GM04503 (cell line): ENCODE measurements at places on chromosomes 7 and 10.

DNA sequence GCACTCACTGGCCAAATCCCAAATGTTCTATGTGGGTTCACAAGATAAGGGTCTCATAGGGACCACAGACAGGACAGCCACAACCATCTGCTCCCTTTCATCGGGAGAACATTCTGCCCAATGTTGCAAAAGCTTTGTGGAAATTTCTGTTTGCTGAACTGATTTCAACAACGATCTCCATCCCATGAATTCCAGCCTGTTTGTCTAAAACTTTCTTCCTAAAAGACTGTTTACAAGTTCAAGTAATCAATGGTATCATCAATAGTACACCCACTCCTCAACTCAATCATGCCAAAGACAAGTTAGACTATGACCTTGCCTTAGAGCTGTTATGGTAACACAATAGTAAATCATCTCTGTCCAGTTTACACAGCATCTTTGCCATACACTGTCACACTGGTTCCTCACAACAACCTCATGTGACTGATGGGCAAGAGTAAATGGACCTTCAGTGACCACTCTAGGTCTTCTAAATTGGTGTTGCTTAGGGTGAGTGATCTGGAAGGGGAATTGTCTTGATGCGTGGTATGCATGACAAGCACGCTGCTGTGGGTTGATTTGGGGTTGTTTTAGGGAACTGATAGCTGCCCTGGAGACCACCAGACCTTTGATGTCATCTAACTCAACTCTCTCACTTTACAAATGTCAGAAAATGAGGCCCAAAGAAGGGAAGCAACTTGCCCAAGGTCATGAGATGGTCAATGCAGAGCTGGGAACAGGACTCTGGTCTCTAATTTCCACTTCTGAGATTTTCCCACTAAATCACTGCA lies 95.1 kb downstream of the PPP1R3C start:
- DNase-seq, result no peak

GRCh38 chr7:122902751-122903495 lies 16.7 kb upstream of the CADPS2 start:
- no peak for DNase-seq

DNA sequence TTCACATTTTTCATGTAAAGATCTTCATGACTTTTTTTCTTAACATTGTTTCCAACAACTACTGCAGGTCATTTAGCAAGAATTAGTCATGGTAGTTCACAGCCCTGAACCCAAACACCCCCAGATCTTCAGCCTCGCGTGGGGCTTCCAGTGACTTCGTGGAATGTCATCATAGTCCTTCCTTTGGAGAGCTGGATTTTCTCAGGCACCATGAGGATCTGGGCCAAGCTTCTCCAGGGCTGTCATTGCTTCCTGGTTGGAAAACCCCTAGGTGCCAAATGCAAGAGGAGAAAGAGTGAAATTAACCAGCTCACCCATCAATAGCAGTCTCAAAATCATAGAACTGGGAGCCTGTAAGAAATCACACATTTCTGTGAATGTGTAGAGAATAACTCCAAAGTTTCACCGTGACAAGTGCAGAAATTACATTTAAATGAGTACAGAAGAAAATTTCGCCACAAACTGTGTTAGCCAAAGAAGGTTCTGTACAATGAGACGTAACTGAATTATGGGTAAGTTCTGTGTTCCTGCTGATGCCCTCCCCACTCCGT lies 175.4 kb downstream of the CELF2 start:
- no peak for DNase-seq

- no peak for DNase-seq
Observed at GRCh38 chr10:35007858-35008301, 82.3 kb downstream of the CUL2 start.

GRCh38 chr10:80896076-80896475 lies 358.4 kb downstream of the SH2D4B start:
- DNase-seq, result no peak

DNA sequence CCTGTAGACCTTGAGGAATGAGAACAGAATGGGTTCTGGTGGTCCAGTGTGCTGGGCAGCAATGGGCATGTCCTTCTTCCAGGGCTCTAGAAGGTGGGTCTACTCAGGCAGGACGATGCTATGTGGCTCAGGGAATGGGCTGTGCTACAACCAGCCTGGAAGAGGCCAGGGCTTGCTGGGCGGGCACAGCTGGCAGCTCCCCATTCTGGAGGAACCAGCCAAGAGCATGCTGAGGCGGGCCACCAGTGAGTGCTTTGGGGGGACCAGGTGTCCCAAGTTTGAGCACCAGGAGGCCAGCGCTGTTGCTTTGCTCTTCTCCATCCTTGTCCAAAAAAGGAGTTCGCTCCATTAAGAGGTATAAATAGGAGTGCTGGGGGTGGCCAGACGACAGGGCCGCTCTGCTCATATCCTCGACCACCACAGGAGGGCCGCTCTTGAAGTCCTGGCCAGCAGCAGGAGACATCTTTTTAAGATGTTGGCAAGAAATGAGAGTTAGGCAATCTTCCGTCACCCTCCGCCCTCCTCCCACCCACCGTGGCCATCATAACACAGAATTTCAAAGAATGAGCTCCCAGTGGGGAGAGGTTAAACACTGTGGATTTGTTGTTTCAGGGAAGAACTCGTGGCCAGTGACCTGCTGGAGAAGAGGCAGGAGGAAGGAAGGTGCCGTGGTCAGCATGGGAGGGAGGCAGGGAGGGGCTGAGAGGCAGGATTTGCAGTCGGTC lies 141.3 kb downstream of the GRK5 start:
- DNase-seq, result no peak

DNA sequence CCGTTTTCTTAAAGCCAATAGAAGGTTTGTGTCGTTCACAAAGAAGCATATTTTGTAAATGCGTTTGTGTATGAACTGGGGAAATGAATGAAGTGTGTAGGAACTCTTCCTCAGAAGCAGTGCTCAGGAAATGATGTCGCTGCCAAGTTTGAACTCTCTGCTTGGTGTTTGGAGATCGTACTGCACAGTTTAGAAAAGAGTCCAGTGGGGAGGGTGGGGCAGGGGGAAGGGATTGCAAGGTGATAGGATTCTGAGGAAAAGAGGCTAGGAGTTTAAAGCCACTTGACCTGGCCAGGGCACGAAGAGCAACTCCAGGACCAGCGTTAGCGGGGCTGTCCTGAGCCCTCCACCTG lies 122.2 kb downstream of the CUBN start:
- no peak for DNase-seq

- DNase-seq, result no peak
Observed at GRCh38 chr7:3378390-3379150, 77.5 kb downstream of the SDK1 start.

DNA sequence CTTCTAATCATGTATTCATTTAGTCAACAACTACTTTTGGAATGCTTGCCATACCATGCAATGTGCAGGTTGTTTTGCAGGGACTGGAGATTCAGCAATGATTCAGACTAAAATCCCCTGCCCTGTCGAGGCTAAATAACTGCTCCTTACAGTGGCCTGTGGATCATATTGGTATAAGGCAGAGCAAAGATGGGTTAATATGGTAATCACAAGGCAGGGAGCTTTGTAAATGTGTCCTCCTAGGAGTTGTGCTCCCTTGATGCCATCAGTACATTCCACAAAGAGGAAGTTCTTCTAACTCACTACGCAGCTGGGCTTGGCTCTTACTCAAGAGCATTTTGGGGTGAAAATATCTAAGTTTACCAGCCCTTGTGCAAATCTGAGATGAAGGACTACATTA lies 614 bp upstream of the IFIT2 start:
- DNase-seq, result no peak

- no peak for DNase-seq
Observed at GRCh38 chr7:114439581-114439980, 25.0 kb downstream of the FOXP2 start.

DNA sequence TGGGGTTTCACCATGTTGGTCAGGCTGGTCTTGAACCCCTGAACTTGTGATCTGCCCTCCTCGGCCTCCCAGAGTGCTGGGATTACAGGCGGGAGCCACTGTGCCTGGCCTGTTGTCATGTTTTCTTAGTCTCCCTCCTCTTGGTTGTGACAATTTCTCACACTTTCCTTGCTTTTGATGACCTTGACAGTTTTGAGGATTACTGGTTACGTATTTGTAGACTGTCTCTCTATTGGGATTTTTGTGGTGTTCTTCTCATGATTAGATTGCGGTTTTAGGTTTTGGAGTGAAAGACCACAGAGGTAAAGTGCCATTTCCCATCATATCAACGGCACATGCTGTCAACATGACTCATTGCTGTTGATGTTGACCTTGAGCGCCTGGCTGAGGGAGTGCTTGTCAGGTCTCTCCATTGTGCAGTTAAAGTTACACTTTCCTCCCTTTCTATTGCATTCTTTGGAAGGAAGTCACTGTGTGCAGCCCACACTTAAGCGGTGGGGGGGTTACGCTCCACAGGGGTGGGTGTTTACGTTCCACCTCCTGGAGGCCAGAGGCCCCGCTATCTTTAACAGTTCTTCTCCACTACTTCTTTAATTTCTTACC lies 10.8 kb downstream of the NEURL1 start:
- no peak for DNase-seq

GRCh38 chr10:33067481-33067880 lies 109.5 kb upstream of the ITGB1 start:
- DNase-seq, result peak; percentile 15

- DNase-seq, result no peak
Observed at GRCh38 chr10:10361301-10361885, 656.3 kb upstream of the CELF2 start.

DNA sequence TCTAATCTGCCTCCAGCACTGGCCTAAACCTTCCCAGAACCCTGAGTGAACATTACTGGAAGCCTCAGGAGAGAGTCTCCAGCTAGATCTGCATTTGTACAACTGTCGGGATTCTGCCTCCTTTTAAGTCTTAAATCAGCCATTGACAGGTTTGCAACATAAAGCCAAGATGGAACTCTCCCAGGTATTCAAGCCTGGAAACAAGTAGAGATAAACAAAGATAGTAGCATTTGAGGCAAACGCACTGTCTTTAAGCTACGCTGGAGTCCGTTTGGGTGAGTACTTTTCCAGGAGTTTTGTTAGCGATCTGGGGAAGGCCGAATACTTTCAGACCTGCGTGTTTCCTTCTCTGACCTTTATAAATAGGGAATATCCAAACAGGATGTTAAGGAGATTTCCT lies 317.2 kb upstream of the FZD8 start:
- no peak for DNase-seq

GRCh38 chr10:132004052-132004451 lies 22.3 kb upstream of the BNIP3 start:
- DNase-seq, result no peak

- no peak for DNase-seq
Observed at GRCh38 chr10:110334061-110334656, 29.4 kb upstream of the SMNDC1 start.

DNA sequence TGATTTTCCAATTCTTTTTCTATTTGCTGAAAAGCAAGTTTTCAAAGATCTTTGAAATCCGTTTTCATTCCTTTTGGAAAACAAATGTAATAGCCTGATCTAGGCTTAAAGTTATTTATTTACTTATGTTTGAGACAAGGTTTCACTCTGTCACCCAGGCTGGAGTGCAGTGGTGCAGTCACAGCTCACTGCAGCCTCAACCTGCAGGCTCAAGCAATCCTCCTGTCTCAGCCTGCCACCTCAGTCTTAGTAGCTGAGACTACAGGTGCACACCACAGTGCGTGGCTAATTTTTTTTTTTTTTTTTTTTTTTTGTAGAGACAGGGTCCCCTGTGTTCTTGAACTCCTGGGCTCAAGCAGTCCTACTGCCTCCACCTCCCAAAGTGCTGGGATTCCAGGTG lies 4.6 kb downstream of the ST7 start:
- DNase-seq, result no peak

DNA sequence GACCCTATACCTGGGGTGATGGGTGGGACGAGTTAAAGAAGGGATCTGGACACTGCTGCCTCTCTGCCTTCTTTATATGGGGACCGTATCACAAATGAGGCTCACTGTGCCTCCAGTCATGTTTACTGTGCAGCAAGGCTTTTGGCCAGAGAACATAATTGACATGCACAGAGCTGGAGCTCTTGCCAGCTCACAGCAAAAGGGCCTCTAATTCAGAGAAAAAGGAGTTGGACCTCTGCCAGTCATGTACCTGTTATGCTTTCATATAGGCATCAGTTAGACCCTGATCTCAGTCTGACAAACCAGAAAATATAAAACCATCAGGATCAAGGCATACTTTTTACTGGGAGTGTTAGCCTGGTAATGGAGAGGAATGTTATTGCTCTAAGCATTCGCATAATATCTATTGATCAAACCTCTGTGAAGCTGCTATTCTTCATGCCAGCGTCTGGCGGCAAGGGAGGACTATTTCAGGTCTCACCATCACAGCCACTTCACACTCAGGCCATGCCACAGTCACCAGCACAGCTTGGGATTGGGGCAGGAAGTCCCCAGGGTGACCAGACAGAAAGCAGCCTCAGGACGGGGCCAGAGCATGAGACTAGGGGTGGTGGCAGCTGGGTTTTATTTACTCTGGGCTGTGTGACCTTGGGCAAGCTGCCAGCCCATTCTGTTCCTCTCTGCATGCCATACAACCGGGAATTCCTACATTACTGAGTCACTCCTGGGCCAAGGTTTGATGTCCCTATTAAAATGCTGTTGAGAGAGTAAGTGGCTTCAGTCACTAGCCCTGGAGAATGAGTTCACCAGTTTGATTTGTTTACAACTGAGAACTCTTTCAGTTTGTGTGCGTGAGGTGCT lies 90.1 kb downstream of the NPSR1 start:
- peak; percentile 59 for DNase-seq

- DNase-seq, result no peak
Observed at GRCh38 chr10:6988654-6989053, 408.6 kb upstream of the PRKCQ start.

DNA sequence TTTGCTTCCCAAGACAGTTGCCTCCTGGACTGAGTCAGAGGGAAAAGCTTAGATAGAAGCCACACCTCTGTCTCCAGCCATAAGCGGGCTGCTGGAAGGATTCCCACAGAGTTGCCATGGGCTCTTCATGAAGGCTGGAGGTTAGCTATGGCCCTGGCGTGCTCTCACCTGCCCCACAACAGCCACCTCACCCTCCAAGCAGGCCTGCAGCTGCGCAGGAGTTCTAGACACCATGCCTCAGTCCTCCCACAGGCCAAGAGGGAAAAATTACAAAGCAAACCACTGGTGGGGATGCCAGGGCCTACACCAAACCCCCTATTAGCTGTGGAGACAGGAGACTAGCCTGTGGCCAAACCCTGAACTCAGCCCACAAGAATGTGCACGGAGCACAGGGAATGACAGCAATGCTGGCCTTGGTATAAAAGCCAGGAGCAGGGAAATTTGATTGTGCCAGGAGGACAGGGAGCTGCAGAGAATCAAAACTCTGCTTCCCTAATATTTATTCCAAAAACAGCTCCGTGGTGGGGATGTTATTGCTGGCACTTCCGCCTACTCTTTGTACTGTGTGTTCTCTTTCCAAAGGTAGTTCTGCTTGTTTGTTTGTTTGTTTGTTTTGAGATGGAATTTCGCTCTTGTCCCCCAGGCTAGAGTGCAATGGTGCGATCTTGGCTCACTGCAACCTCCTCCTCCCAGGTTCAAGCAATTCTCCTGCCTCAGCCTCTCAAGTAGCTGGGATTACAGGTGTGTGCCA lies 60.3 kb upstream of the STK17A start:
- DNase-seq, result peak; percentile 80

DNA sequence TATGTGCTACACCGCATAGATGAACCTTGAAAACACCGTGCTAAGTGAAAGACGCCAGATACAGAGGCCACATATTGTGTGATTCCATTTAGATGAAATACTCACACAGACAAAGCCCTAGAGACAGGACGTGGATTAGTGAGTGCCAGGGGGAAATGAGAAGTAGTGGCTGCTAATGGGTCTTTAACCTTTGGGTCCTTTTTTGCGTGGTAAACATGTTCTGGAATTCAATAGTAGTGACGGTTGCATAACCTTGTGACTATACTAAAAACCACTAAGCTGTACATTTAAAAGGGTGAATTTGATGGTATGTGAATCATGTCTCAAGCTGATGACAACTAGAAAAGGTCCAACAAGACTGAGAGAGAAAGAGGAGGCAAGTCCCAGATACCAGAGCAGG lies 15.6 kb downstream of the SMKR1 start:
- no peak for DNase-seq
